Brain (organoid and tissue), 16 donors: ENCODE measurements at places on chromosomes 5 and 9. TPM values are rescaled to one million over a fixed set of nuclear protein-coding genes. Genes with fewer than 3 reads are reported as not detected.

DNA sequence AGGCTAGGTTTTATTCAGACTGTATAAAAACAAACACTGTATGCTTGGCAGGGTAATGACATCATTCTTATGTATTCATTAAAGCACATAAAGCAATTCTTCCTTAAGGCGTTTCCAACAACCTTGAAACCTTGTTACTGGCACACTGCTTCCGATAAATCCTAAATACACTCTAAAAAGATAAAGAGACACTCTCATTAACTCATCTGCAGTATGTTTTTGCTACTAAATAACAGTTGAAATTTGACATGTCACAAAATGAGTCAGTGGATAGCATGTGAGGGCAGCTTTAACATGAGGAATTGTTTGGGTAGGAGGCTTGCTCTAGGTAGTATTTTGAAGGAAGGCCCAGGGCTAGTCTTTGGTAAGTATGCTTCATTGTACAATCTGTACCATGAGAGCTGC is 13.7 kb downstream of the YIPF5 start:
- DNase-seq, result no peak

DNA sequence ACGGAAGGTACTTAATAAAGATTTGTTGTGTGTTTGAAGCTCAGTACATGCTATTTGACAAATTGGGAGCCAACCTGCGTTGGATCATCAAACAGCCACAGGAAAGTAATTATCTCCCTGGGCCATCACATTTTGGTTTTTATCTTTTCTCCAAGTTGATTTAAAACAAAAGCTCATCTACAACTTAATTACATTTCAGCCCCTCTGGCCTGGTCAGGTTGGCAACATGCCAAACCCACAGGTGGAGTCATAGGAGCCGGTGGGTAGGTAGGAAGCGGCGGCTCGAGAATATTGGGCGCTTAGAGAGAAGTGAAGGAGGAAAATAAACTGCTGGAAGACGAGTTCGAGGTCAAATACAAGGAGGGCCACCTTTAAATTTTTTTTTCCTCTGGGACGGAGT is 64.9 kb upstream of the FANCC start:
- peak; percentile 17 for DNase-seq

- DNase-seq, result no peak
These were observed 27.3 kb upstream of the MATR3 start for GRCh38 chr5:139266236-139266635.

Gene WNK2
- 70.2 TPM for polyA plus RNA-seq

GRCh38 chr5:133478199-133478985 is 133.9 kb downstream of the FSTL4 start:
- no peak for DNase-seq

Gene PLCXD3
- polyA plus RNA-seq, result 0.31 TPM

GRCh38 chr9:73183917-73184861 is 32.5 kb downstream of the ANXA1 start:
- DNase-seq, result peak; percentile 62

GRCh38 chr9:93049491-93049890 is 9.0 kb upstream of the SUSD3 start:
- no peak for DNase-seq

DNA sequence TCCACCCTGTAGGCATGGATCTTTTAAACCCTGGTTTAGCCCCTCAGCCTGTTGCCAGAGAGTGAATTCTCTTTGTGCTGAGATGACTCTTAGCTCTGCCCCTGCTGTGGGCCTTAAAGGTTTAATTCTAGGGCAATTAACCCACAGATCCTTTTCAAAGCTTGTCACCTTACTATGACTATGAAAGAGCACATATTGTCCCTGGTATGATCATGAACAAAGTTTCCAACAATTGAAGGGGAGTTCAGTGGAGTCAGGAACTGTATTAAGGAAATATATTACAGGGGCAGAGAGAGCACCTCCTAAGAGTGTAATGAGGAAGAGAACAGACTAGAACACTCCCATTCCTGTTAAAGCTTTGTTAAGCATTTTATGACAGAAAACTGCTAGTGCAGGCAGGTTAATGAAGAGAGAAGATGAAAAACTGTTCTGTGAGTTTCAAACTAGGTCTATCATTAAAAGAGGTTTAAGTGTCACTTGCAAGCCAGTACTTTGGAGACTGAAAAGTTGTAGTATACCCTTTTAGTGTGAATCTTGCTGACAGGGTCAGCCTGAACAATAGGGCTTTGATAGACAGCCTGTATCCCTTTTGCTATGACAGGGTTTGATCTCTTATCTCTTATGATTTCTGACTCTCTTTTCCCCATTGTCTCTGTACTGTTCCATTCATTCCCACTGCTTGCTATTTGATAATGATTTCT is 104.2 kb upstream of the ELL2 start:
- no peak for DNase-seq

GRCh38 chr5:142796492-142797109 is 26.4 kb downstream of the ARHGAP26 start:
- DNase-seq, result no peak

GRCh38 chr5:142109331-142110045 is 909 bp downstream of the NDFIP1 start:
- DNase-seq, result peak; percentile 78

- DNase-seq, result no peak
These were observed 216.1 kb downstream of the NFIB start for GRCh38 chr9:14097666-14098415.

DNA sequence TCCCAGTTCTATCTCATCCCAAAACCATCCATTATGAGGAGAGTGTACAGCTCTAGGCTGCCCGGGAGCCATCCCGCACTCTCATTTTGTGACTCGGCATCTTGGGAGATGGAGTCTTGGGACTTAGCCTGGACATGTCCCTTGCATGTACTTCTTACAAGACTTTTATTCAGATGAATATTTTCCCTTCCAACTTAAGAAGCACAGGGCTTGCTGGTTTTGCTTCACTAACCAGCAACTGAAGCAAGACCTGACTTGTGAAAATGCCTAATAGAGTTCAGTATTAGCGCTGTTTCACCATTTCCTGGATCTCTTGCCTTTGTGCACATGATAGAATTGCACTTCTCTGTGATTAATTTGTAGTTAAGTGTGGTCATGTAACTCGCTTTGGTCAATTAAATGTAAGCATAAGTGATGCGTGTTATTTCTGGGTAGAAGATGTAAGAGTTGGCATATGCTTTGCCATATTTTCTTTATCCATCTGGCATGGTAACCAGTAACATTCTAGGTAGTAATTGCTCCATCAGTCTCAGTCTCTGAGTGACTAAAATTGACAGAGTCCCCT is 55.8 kb downstream of the PDCD1LG2 start:
- DNase-seq, result peak; percentile 17

Gene PCDHB5
- 57.4 TPM for polyA plus RNA-seq

- no peak for DNase-seq
These were observed 42.0 kb downstream of the FBXO38 start for GRCh38 chr5:148425808-148426207.

Gene NR2F1
- polyA plus RNA-seq, result 356 TPM

GRCh38 chr9:36137392-36138004 is 965 bp downstream of the GLIPR2 start:
- no peak for DNase-seq

- no peak for DNase-seq
These were observed 774.3 kb downstream of the KCTD16 start for GRCh38 chr5:144944936-144945335.

Gene ABO
- 0.12 TPM for polyA plus RNA-seq

Gene SEMA5A
- polyA plus RNA-seq, result 2.5 TPM

- DNase-seq, result peak; percentile 92
These were observed 490.9 kb downstream of the GADD45G start for GRCh38 chr9:90095682-90096081.
